Activated CD4-positive, alpha-beta T cell treated with anti-CD3 and anti-CD28 coated beads, Interleukin-2, amount 10 ng/mL, durations not matched to agents 7 days and 5 days (primary cell): ENCODE measurements at places on chromosomes 5 and 9.
A peak's percentile ranks its signal among the peaks of the same experiment; 100 is the strongest.

- no peaks in the 10 kb centered on the region for H3K27me3 ChIP-seq
- no peak for DNase-seq
- H3K27ac ChIP-seq, result no peak overlapping the region
- no peak overlapping the region for H3K4me3 ChIP-seq
- peaks cover 46% of the 10 kb centered on the region for H3K36me3 ChIP-seq
Observed at GRCh38 chr5:6742081-6742758, 29.0 kb downstream of the TENT4A start.

GRCh38 chr9:108751369-108751768 lies 104.4 kb downstream of the ACTL7B start:
- no peak overlapping the region for H3K4me3 ChIP-seq
- H3K27me3 ChIP-seq, result no peaks in the 10 kb centered on the region
- no peaks in the 10 kb centered on the region for H3K4me1 ChIP-seq
- H3K27ac ChIP-seq, result no peak overlapping the region

DNA sequence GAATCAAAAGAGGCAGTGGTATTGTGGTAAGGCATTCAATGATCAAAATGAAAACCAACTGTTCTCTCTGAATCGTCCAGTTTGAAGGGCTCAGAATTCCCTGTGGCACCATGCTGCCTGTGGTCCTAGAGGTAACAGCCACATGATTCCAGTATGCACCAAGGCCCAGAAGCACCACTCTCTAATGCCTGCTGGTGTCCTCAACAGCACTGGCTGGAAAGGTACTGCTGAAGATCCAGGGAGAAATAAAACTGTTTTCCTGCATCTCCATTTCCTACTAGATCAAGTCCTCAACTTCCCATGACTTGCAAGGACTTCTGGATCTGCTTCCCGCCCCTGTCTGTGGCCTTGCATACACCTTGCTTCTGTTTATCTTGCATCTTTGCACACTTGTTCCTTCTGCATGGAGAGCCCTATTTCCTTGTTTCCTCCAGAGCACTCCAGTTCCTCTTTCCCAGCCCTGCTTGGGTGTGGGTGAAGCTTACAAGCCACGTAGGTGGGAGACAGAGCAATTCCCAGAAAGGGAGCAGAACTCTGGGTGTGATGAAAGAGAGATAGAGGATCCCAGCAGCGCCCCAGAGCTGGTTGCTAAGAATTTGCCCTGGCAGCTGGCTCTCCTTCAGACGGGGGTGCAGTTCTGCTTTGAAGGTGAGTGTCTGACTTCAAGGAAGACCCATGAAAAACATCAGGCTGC lies 41.0 kb upstream of the EQTN start:
- H3K4me1 ChIP-seq, result peaks cover 2% of the 10 kb centered on the region
- H3K27ac ChIP-seq, result no peak overlapping the region
- no peaks in the 10 kb centered on the region for H3K36me3 ChIP-seq

- H3K4me3 ChIP-seq, result peak overlapping the region; percentile 99
- peaks cover 53% of the 10 kb centered on the region for H3K4me1 ChIP-seq
- peak; percentile 85 for DNase-seq
- H3K27me3 ChIP-seq, result no peaks in the 10 kb centered on the region
- peak overlapping the region; percentile 99 for H3K27ac ChIP-seq
- peaks cover 12% of the 10 kb centered on the region for H3K36me3 ChIP-seq
Observed at GRCh38 chr9:128684325-128685199, 4.5 kb upstream of the SET start.

DNA sequence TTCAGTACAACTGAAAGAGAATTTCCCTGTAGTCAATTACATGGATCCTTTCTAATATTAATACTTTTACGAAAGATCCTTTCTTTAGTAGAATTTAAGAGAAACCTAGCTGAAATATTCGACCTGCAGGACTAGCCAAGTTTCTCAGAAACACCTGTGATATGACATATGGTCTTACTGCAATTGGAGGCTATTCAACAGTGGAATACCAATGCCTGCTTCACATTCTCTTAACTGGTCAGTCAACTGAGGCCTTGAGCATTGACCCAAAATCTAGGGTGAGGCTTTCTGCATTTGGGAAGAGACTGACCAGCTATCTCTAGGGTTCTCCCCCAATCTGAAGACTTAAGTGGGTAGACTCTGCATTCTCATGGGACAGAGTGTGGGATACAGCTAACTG lies 12.3 kb downstream of the UBE2QL1 start:
- no peaks in the 10 kb centered on the region for H3K36me3 ChIP-seq
- no peak for DNase-seq
- no peak overlapping the region for H3K4me3 ChIP-seq
- H3K27ac ChIP-seq, result no peak overlapping the region
- peaks cover 18% of the 10 kb centered on the region for H3K27me3 ChIP-seq

DNA sequence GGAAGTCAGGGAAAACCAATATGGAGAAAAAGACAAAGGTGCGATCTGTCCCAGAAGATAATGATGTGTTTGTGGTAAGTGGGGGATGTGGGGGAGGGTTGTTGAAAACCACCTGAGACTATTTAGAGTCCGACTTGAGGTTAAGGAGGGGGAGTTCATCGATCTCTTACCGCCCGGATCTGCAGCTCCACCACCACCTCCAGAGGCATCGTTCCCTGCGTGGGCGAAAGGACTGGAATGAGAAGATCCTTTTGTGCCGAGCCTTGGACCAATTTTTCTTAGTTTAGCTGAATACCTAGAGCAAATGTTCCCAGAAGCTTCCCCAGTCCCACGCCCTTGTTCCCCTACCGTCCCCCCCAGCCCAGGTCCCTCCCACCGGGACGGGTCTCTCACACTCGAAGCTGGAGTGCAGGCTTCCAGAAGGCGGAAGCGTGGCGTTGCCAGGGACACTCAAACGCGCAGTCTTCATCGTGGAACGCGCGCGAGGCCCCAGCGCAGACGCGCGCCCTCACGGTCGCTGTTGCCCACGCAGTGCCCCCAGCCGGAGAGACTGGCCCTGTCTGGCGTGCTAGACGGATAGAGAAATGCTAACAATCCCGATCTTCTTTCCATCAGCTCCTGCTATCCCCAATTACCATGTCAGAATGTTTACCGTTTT lies at the start of gene SPATA6L:
TSS of gene SPATA6L (minus strand) at position 439 of the 658 bp plus-strand sequence. CDS start at position 209, 230 bp downstream.
- peak within 1 kb of the TSS; percentile 69 for H3K27ac ChIP-seq
- peaks cover 8% of the 10 kb centered on the region for H3K36me3 ChIP-seq
- H3K4me1 ChIP-seq, result peaks cover 81% of the 10 kb centered on the region

DNA sequence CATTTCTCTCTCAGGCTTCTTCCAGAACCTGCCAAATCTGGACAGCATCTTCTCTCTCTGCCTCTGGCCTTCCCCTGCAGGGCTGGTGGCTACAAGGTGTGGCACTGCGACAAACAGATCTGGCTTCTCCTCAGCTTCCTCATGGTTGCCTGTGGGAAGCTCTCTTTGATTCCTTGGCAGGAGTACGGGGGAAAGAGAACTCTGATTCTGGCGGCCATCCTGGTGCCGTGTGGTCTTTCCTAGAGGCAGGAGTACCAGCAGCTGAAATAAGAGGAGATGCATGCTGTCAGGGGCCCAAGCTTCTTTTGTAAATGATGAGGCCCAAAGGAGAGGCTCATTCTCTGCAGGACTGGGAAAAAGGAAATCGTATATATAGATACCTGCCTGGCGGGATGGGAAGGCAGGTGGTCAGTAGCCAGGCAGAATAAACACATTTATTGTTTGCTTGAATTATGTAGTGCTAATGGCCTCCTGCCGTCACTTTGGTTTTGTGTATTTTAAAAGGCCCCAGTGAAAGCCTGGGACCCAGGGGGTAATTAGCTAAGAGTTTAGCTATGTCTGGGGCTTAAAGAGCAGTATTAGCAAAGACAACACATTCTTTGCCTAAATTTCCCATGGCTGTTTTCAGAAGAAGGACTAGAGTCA lies at the start of gene CER1:
TSS of gene CER1 (minus strand) at position 343 of the 645 bp plus-strand sequence. CDS start at position 282, 61 bp downstream.
- no peaks in the 10 kb centered on the region for H3K36me3 ChIP-seq
- no peak for DNase-seq
- H3K4me3 ChIP-seq, result no peak within 1 kb of the TSS
- peaks cover 12% of the 10 kb centered on the region for H3K27me3 ChIP-seq

GRCh38 chr5:138541511-138542179 lies 1.4 kb downstream of the ETF1 start:
- peak overlapping the region; percentile 100 for H3K27ac ChIP-seq
- DNase-seq, result no peak
- H3K4me1 ChIP-seq, result peaks cover 65% of the 10 kb centered on the region
- peak overlapping the region; percentile 99 for H3K4me3 ChIP-seq
- no peaks in the 10 kb centered on the region for H3K27me3 ChIP-seq
- H3K36me3 ChIP-seq, result peaks cover 26% of the 10 kb centered on the region

- H3K4me3 ChIP-seq, result no peak overlapping the region
- no peaks in the 10 kb centered on the region for H3K4me1 ChIP-seq
- H3K36me3 ChIP-seq, result no peaks in the 10 kb centered on the region
- no peak overlapping the region for H3K27ac ChIP-seq
- no peaks in the 10 kb centered on the region for H3K27me3 ChIP-seq
- no peak for DNase-seq
Observed at GRCh38 chr5:143877196-143877595, 65.2 kb downstream of the HMHB1 start.

DNA sequence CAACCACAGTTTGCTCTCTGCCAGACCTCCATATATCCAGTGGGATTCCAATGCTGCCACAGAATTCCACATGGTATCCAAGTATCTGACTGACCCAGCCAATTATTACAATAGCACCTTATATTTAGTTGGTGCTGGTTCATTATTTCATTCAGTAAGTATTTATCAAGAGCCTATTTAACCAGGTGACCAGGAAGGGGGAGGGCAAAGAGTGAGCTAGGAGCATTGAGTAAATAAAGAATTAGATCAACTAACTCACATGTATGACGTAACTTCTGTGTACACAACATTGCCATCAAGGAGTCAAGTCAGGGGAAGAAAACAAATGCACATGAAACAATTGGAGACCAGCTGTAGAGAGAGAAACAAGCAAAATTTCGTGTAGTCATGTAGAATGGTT lies 207.1 kb upstream of the PAPPA start:
- no peaks in the 10 kb centered on the region for H3K27me3 ChIP-seq
- DNase-seq, result no peak
- H3K36me3 ChIP-seq, result no peaks in the 10 kb centered on the region
- no peaks in the 10 kb centered on the region for H3K4me1 ChIP-seq

DNA sequence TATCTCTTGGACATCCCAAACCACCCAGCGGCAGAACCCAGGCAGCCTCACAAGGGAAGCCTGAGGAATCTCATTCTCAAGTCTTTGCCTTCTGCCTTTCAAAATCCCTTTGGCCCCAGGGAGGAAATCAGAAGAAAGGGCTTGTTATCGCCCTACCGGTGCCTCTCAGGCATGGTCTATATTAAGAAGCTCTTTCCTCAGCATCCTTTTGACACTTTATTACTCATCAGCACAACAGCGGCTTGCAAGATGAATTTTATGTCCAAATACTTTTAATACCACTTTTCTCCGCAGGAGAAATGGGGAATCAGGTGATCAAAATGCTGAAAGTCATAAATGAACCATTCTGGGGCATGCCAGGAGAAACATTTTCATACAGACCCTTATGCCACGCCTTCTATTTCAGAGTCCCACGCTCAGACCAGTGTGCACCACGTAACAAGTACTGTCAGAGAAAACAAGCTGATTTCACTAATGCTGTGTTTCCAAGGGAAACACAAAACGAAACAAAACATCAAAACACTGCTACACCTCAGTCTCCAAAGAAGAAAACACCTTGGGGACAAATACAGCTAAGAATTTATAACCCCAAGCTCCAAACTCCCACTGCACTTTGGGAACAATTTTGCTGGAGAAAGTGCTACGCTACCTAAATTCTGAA lies 30.0 kb downstream of the RAPGEF1 start:
- H3K4me1 ChIP-seq, result peaks cover 69% of the 10 kb centered on the region
- H3K4me3 ChIP-seq, result peak overlapping the region; percentile 22
- H3K27ac ChIP-seq, result peak overlapping the region; percentile 51
- DNase-seq, result peak; percentile 50

DNA sequence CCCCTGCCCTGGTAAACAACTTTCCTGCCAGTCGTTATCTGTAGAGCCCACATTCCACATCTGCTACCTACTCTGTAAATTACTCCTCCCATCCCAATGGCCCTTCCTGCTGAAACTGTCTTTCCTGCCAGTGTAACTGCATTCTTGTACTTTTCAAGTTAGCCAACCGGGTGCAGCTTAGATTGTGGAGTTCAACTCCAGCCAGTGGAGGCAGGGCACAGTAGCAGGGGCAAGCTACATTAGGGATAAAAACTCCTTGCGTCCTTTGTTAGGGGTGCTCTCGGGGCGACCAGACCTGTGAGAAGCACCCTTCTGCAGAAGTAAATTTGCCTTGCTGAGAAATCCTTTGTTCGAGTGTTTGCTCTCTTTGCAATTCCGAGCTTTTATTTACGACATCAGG lies 639.0 kb upstream of the TYRP1 start:
- no peaks in the 10 kb centered on the region for H3K4me1 ChIP-seq
- no peak overlapping the region for H3K4me3 ChIP-seq
- H3K27ac ChIP-seq, result no peak overlapping the region
- H3K36me3 ChIP-seq, result no peaks in the 10 kb centered on the region
- DNase-seq, result no peak

- DNase-seq, result no peak
- no peak overlapping the region for H3K4me3 ChIP-seq
- no peak overlapping the region for H3K27ac ChIP-seq
Observed at GRCh38 chr5:58407042-58407719, 52.7 kb downstream of the PLK2 start.

- peaks cover 23% of the 10 kb centered on the region for H3K27me3 ChIP-seq
- no peak for DNase-seq
- H3K4me1 ChIP-seq, result peaks cover 7% of the 10 kb centered on the region
- no peaks in the 10 kb centered on the region for H3K36me3 ChIP-seq
Observed at GRCh38 chr9:127362829-127363228, 34.1 kb upstream of the SLC2A8 start.
